ENCODE measurements at places on chromosomes 1 and 21.
A peak's percentile ranks its signal among the peaks of the same experiment; 100 is the strongest.

DNA sequence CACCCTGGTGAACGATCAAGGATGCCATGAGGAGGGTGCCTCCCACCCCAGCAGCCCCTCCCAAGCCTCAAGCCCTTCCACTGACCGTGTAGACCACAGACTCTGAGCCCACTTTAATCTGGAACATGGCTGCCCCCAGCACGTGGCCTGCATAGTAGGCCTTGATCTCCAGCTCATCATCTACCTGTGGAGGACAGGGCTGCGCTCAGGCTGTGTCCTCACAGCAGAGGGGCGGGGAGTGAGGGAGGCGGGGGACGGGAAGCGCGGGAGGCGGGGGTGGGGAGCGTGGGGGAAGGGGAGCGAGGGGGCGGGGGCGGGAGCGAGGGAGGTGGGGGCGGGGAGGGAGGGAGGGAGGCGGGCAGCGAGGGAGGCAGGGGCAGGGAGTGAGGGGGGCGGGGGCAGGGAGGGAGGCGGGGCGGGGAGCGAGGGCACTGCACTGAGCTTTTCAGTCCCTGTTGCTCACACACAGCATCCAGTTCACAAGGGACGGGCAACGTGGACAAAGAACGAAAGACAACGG is 7.1 kb downstream of the PUSL1 start:
- DNase-seq: no peak

DNA sequence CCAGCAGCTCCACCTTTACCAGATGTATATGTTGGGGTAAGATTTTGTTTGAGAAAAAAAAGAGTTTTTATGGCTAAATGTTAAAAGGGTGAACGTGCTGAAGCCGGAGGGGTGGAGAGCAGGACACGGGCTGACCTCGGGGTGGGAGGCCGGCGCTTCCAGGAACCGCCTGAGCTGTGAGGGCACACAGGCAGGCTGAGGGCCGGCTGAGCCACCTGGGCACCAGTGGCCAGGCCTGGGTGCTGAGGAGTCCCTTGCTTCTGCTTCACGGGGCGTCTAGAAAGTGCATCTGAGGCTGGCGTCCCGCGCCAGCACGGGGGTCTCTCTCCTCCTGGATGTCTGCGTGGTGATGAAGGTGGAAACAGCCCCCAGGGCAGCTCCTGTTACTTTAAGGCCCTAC is 33.6 kb upstream of the ADARB1 start:
- no peak for DNase-seq

GRCh38 chr1:17958704-17959103 is 148.9 kb upstream of the IGSF21 start:
- no peak for DNase-seq

- no peak for DNase-seq
Observed at GRCh38 chr1:51101976-51102375, at the start of gene C1orf185. Gene C1orf185 (plus strand): TSS chr1:51102228. CDS start chr1:51102234, 6 bp downstream.

DNA sequence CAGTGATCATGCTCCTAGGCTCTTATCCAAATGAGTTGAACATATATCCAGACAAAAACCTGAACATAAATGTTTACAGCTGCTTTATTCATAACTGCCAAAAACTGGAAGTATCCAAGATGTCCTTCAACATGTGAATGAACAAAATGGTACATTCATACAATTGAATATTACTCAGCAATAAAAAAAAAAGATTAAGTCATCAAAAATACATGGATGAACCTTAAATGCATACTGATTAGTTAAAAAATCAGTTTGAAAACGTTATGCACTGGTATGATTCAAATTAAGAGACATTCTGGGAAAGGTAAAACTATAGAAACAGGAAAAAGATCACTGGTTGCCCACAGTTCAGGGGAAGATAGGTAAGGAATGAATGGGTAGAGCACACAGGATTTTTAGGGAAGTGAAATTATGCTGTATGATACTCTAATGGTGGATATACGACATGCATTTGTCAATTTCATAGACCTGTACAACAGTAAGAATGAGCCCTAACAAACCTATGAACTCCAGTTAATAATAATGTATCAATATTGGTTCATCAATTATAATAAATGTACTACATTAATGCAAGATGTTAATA is 3.1 kb downstream of the LRRC40 start:
- no peak for DNase-seq

DNA sequence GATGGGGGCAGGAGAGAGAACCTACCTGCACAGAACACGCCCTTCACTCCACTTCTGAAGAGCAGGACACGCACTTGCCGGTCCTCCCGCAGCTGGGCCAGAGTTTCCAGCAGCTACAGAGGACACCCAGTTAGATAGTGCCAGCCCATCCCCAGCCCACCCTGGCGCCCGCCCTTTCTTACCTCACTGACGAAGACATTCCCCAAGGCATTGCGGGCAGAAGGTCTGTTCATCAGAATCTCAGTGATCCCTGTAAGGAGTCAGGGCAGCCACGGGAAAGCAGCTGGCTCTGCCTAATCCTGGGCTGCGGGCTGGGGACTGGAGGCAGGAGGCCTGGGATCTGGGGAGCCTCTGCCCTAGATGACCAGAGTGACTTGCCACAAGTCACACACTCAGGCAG is 10.0 kb downstream of the ECHDC2 start:
- no peak for DNase-seq

DNA sequence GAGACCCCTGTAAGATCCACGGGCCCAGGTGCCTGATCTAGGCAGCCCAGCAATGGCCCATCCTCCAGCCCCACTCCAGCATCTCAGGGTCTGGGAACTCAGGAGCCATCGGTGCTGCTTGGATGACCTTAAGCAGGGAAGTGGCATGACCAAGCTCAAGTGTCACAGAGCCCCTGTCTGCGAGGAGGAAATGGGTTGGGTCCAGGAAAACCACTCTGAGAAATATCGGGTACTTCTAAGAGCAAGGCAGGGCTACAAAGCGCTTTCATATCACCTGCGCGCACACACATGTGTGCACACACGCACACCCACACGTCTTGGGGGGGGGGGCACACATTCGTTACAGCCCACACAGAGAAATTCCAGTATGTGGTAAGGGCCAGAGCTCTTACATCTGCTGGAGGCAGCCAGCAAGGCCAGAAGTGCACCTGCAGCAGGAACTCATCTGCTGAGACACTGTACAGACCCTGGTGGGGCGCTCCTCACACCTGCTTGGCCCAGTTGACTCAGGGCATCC is 32.6 kb upstream of the SPOCD1 start:
- DNase-seq: peak; percentile 39

DNA sequence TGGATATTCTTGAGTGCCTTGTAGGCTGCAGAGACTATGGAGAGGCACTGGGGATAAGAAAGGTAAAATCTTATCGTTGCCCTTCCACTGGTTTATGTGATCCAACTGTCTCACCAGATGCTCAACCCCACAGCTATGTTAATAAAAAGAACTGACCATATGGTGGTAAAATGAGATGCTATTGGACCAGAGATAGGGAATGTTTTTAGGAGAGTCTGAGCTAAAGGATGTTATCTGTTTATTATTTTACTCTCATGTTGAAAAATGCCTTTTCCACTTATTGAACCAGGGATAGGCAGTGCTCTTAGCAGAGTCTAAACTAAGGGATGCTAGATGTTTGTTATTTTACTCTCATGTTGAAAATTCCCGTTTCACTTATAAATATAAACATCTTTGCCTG is 172.8 kb upstream of the GREM2 start:
- DNase-seq: no peak

- DNase-seq: no peak
Observed at GRCh38 chr1:106022312-106022902, 1034.1 kb upstream of the PRMT6 start.

GRCh38 chr1:164051782-164052181 is 507.2 kb upstream of the PBX1 start:
- DNase-seq: no peak

- no peak for DNase-seq
Observed at GRCh38 chr1:34780528-34780927, 486 bp upstream of the GJB3 start.

DNA sequence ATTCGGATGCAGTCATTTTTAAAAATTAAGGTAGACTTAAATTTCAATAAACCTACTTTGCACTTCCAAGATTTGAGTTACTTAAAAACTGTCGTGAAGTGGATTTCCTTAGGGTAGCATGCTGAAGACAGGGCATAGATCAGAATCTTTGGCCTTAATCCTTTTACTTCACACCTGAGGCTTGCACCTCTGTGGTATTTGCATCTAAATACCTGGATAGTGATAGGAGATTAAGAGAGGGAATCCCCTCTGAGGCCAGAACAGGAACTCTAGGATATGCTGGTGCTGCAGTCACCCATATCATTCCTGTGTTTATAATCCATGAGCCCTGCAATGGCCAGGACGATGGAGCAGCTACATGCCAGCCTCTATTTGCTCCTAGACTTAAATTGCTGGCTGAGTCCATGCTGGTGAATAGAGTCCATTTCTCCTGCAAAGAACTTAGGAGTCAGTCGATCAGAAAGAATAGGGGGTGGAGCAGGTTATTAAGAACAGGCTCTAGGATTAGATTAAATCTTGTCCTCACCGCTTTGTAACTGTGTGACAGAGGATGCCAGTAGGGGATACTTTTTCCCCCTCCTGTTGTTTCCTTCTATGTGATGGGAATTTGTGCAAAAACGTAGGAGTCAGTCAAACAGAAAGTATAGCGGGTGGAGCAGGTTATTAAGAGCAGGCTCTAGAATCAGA is 333.6 kb downstream of the DUSP10 start:
- DNase-seq: no peak

GRCh38 chr1:3105167-3105863 is 36.3 kb downstream of the PRDM16 start:
- no peak for DNase-seq

- no peak for DNase-seq
Observed at GRCh38 chr1:231855926-231856325, 229.3 kb downstream of the DISC1 start.

- no peak for DNase-seq
Observed at GRCh38 chr21:26032263-26032662, 138.3 kb downstream of the APP start.

DNA sequence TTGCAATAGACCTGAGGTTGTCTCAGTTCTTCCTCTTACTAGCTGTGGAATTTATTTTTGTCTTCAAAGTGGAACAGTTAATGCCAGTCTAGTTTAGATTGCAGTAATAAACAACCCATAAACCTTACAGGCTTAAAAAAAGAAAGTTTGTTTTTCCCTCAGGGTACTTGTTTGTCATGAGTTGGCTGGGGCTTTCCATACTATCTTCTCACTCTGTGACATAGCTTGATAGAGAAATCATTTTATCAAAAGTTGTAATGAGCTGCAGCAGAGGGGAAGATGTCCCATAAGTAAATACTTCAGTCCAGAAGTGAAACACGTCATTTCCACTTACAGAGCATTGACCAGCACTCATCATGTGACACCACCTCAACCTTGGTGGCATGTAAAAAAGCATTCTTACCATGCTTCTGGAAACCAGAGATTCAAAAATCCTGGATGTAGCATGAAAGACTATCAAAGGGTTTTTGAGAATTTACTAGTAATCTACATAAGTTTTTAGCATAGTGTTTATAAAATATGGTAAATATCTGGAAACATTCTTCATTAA is 62.8 kb upstream of the COL11A1 start:
- no peak for DNase-seq

GRCh38 chr1:56468518-56468917 is 110.8 kb downstream of the PLPP3 start:
- DNase-seq: no peak

DNA sequence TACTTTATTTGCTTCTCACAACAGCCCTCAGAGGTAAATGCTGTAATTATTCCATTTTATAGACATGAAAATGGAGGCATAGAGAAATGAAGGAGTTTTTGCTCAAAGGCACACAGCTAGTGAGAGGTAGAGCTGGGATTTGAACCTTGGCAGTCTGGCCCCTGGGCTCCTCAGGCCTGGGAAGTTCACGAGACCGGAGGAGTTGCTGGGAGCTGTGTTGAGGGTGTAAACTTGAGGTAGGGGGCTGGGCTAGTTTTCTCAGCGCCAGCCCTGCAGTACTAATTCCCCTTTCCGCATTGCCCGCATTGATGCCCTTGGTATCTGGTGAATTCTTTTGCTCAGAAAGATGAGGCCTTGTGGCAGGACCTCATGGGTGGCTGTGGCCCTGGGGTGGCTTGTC is 73.3 kb downstream of the PTPRU start:
- no peak for DNase-seq

DNA sequence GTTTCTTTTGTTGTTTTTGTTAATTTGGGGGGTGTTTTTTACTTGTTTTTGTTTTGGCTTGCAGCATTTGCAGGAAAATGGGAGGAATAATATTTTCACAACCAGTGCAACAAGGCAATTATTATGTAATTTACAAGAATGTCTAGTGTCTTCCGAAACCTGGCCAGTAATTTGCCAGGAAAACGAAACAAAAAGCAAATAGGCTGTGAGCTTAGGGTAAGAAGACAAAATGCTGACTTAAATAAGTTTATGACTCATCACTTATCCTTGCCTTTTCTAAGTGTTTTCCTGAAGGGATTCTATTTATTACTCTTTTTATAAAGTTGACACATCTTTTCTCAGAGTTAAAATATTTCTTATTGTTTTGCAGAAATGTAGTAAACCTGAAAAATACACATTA is 49.8 kb downstream of the KCNT2 start:
- no peak for DNase-seq

GRCh38 chr1:92701147-92701546 is 83.8 kb downstream of the EVI5 start:
- DNase-seq: no peak

DNA sequence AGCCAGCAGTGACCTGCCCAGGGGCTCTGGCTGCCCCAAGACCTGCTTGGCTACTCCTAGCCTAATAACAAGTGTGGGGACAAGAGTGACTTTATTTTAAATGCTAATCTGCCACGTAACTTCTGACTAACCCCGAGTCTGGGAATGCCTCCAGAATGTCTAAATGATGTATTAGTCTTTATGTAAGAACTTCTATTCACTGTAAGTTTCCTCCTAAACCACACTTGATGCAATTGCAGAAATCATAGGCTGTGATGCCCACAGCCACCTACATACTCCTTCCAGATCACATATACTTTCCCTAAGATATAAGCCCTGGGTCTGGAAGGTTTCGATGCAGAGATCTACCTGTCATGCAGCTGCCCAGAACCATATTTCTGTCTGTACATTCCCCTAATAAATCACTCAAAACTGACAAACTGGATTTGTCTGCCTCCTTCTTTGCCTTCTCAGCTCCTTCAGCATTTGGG is 5.9 kb upstream of the VPS45 start:
- no peak for DNase-seq

DNA sequence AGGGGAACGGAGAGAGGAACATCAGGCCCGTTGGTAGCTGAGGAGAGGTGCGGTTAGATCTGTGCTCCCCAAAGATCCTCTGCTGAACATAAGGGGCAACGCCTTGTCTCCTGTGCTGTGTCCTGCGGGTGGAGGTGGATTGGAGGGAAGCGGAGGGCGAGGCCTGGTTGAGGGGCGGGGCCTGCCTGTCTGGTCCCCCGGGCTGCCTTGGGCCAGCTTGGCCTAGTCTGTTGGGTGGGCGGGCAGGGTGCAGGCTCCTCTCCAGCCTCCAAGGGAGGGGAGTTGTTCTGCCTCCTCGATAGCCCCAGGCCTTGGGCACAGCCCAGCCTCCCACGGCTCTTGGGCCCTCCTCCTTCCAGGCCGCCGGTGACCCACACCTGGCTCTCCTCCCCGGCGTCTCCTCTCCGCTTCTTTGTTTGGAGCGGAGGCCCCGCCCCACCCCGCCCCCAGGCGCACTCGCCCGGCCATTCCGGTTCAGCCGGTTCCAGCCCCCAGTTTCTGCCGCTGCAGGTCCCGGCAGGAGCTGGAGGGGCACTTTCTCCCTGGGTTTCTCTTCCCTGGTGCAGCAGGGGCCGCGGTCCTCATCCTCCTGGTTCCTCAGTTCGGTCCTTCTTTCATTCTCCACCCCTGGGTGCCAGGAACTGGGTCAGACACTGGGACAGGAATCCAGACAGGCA is 19.4 kb downstream of the PTPRF start:
- no peak for DNase-seq

GRCh38 chr1:12112711-12113161 is 49.6 kb downstream of the TNFRSF8 start:
- DNase-seq: no peak
